ENCODE measurements at places on chromosomes 1 and 21.

DNA sequence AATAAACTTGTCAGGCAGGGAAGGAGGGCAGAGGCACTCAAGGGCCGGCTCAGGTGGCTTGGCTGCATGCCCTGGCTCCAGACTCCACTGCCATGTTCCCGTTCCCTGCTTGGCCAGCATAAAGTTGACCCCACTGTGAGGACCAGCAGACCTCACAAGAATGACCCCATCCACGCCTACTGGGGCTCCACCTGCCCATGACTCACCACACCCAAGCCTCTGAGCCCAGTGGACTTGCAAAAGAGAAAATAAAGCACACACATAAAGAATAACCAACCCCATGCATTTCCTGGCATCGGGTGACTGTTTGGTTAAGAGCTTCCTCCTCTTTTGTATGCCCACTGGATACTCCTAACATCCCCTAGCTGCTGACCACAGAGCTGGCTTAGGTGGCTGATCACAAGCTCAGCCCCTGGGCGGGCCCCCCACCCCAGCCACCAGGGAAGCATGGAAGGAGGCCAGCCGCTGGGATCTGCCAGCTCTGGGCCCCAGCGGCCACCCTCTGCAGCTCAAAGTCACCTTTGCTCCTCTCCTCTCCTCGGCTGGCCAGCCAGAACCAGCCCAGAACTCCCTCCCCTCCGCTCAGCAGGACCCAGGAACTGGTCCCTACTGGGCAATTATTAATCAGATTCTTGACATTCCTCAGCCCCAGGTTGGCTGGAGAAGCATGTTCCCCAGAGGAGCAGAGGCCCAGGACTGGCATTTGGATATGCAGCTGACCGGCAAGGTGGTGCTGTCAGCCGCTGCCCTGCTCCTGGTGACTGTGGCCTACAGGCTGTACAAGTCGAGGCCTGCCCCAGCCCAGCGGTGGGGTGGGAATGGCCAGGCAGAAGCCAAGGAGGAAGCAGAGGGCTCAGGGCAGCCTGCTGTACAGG is at the start of gene KLHDC7A:
Gene KLHDC7A (plus strand): TSS at position 616 of the 875 bp plus-strand sequence. CDS start 52 bp downstream, at position 668.
- no peak for DNase-seq

- DNase-seq, result no peak
Observed at GRCh38 chr1:224358237-224358636, 1.6 kb downstream of the CNIH4 start.

GRCh38 chr1:186187601-186188000 is 187.5 kb downstream of the TPR start:
- no peak for DNase-seq

DNA sequence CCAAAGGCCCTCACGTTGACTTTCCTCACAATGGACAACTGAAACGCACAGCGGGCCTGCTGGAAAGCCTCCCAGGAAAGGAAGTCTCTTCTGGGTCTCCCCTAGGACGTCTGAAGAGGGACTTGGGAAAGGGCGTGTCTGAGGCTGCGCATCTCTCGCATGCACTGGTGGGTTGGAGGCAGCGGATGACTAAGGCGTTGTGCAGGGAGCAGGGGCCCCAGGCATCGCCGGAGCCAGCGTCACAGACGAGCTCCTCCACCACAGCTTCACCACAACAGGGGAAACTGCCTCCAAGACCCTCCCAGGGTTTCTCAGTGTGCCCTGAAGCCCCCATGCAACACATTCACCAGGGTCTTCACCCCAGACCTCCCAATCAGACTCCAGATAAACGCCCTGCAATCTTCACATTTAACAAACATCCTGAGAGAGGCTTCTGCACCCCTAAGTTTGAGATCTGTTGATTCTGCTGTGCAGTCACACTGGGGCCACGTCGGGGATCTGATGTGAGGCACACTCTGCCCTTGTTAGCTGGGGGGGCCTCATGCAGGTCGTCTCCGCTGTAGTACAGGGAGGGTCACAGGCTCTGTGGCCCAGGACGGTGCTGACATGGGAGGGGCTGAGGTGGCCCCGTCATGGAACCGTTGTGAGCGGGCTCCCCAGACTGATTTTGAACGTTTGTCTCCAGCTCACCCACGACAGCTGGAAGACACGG is 7.0 kb upstream of the TFF1 start:
- DNase-seq, result no peak

DNA sequence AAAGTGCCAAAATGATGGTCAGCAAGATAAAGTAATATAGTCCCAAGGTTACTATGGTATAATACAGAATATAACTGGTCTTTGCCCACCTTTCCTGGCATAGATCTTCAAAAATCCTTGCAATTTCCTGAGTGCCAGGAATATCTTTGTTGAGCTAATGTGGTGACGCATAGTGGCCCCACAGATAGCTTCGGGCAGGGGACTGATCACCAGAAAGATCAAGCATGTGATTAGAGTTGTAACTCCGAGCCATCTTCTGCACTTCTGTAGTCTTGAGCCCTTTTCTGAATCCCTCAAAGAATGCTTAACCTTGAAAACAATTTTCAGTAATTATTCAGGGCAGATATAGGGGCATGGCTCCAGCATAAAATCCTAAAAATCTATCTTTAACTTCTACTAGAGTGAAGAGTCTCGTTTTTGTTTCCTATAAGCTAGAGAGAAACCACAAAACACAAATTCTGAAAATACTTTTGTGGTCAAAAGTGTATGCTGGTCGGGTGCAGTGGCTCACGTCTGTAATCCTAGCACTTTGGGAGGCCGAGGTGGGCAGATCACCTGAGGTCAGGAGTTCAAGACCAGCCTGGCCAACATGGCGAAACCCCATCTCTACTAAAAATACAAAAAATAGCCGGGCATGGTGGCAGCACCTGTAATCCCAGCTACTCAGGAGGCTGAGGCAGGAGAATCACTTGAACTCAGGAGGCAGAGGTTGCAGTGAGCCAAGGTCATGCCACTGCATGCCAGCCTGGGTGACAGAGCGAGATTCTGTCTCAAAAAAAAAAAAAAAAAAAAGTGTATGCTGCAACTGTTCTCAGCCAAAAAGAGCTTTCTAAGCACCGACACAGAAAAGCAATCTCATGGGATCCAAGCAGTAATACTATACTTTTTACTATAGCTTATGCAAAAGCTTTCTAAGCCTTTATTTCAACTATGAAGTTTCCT is 62.8 kb downstream of the NVL start:
- no peak for DNase-seq

DNA sequence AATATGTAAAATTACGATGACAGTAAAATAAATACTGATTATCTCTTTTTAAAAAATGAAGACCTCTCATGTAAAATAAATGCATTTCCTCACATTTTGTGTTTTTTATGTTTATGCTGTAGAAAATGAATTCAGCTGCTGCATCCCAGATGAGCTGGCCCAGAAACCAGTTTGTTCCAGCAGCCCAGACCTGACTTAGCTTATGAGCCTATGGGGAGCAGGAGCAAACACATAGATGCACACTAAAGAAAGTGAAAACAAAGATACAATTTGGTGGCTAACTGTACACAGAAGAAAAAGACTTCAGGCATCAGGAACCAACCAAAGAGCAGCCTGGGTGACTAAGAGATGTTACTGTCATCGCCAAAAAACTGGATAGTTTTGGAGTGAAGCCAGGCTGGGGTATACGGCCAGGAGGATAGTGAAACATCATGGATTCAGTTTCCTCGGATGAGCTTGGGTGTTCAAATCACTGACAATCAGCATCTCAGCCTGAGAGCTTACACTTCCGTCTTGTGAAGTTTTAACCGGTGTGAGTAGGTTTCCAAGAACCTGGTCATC is 113.9 kb upstream of the BACE2 start:
- no peak for DNase-seq

- DNase-seq, result no peak
Observed at GRCh38 chr1:25217598-25218232, 14.6 kb downstream of the SYF2 start.

DNA sequence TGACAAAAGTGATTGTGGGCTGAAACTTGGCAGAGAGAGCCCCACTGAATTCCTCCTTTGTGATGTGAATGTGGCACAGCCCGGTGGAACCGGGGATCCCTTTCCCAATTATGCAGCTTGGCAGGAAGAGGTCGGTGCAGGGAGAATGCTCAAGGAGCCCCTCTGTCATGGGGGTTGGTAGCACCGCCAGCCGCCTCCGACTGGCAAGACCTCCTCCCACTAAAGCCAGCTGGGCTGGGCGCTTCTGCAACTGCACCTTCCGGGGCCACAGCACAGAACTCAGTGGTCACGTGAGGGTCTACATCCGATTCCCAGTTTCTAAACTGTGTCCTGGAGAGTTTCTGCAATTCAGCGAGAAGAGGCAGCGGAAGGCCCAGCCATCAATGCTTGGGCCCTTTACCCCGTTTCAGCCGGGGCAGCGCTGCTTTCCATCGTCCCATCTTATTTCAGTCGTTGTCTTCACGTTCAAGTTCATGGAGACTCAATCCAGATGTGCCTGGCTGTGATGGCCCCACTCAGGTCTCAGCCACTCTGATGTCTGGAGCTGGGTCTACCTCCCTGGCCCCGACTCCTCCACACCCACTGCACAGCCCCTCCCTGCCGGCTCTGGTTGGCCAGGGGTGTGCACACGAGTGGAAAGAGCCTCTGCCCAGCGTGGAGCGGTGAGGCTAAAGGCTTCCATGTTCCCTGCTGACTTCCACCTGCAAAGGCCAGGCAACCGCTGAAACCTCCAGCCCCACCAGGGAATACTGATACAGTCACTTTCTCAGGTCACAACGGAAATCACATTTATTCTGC is 39.8 kb upstream of the FHAD1 start:
- DNase-seq, result no peak

- no peak for DNase-seq
Observed at GRCh38 chr1:89200663-89201062, 1.9 kb upstream of the GBP4 start.

DNA sequence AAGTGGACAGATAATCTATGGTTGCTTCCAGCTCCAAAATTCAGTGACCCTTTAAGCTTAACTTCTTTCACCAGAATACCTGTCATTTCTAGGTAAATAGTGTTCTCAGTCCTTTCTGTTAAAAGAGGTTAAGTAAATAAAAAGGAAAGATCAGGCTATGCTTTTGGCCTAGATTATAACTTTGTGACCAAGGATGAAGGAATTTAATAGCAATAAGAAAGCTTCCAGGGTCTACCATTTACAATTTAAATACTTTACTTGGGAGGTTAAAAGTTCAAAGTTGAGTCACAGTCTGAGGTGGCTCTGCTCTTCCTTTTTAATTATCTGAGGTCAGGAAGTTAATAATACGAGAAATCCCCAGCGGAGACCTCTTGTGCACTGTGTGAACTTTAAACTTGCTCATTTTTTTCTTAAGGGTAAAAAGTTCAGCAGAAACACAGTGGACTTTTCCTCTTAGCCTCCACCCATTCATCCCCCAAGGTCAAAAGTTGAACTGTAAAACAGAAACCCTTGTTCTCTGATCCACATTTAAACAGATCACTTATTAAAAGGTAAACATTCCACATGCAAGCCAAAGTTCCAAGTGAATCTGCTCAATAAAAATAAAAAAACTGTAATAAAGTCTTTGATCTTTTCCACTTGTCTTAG is 187.1 kb downstream of the NRIP1 start:
- no peak for DNase-seq

DNA sequence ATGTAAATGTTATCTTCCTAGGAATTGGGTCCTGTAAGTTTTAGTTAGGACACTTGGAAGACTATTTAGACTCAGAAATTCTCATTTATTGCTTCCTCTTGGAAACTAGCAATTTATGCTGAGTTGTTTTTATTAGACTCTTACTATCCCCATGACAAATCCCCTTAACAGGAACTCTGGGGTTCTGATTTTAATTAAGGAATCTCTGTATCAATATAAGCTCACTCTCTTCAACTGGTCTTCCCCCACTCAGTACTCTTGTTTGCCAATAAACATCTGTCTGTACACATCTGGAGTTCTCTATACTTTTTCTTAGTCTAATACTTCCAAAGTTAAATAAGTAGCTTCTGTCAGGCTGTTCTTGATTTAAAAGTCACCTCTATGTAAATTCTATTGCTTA is 64.1 kb upstream of the TBX15 start:
- DNase-seq, result no peak

GRCh38 chr1:242468784-242469183 is 55.7 kb downstream of the PLD5 start:
- no peak for DNase-seq

- DNase-seq, result peak; percentile 73
Observed at GRCh38 chr21:31098576-31099005, 60.3 kb upstream of the KRTAP19-8 start.

GRCh38 chr1:112625696-112626095 is 6.1 kb downstream of the CAPZA1 start:
- no peak for DNase-seq

- DNase-seq, result no peak
Observed at GRCh38 chr1:240562111-240562590, 49.8 kb downstream of the GREM2 start.

All from stimulated activated CD4-positive, alpha-beta T cell treated with anti-CD3 and anti-CD28 coated beads, Interleukin-4, amount 100 ng/mL, for 4 hours (primary cell).